Upper lobe of right lung (tissue), 1 donor: ENCODE measurements at places on chromosomes 5 and 9. TPM values are rescaled to one million over a fixed set of nuclear protein-coding genes. Genes with fewer than 3 reads are reported as not detected.

- H3K27me3 ChIP-seq: no peaks in the 10 kb centered on the region
- no peaks in the 10 kb centered on the region for H3K36me3 ChIP-seq
- no peak overlapping the region for H3K4me3 ChIP-seq
- DNase-seq: no peak
- peaks cover 13% of the 10 kb centered on the region for H3K4me1 ChIP-seq
- peak overlapping the region; percentile 61 for H3K27ac ChIP-seq
Observed at GRCh38 chr9:91302831-91303230, 58.9 kb downstream of the AUH start.

DNA sequence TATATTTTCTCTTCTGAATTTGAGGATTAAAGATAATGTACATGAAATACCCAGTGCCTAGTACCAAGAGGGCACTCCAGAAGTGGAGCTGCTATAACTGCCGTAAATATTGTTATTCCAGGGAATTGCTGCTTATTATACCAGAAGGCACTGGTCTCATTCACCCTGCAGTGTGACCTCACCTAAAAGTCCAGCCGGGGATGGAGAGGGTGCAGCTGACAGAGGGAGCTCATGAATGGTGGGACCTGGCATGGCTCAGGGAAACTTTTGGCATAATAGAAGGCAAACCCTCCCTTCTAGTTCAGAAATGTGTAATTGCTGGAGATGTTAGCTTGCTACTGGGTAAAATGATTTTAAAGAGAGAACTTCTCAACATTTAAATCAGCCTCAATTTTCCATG, 108.5 kb downstream of the MVB12B start:
- H3K4me1 ChIP-seq: no peaks in the 10 kb centered on the region
- H3K27me3 ChIP-seq: no peaks in the 10 kb centered on the region
- H3K36me3 ChIP-seq: no peaks in the 10 kb centered on the region
- no peak overlapping the region for H3K27ac ChIP-seq

Gene STOM
- 595 TPM for total RNA-seq

GRCh38 chr5:42927730-42928129, 112.4 kb downstream of the ANXA2R start:
- H3K27me3 ChIP-seq: no peaks in the 10 kb centered on the region
- H3K36me3 ChIP-seq: no peaks in the 10 kb centered on the region
- no peak for DNase-seq
- H3K4me3 ChIP-seq: no peak overlapping the region
- H3K4me1 ChIP-seq: no peaks in the 10 kb centered on the region

Gene ARL10
- 7.9 TPM for total RNA-seq

DNA sequence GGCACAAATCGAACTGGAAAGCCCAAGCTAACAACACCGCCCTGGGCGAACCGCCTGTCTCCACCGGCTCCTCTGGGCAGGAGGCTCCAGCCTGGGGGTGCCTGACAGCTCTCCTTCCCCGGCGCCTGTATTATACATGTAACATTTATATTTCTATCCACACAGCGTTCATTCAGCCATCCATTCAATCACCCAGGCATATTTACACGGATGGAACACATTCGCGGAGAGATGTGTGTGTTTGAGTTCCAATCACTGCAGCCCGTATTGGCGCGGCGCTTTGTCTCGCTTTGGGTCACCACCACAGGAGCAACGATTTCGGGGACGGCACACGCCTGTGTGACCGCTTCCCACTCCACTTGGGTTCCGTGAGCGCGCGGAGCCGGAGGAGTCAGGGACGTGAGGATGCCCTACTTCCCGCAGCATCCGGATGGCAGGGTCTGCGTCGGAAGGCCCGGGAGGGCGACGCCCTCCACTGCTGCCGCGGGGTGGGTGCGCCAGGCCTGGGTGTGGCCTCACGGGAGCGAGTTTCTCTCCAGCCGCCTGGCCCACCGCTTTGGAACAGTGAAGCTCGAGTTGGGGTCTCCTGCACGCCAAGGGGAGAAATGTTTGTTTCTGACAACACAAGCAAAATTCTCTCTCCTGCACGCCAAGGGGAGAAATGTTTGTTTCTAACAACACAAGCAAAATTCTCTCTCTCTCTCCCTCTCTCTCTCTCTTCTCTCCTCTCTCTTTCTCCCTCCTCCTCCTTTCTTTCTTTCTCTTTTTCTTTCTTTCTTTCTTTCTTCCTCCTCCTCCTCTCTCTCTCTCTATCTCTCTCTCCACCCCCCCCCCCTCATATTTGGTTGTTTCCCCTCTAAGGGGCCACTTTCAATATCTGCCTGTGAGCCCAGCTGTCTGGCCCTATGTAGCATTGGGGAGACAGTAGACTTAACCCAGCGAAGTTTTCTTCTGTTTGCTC, 1.1 kb upstream of the SV2C start:
- peak; percentile 51 for DNase-seq
- H3K4me1 ChIP-seq: peaks cover 4% of the 10 kb centered on the region
- peaks cover 72% of the 10 kb centered on the region for H3K27me3 ChIP-seq

GRCh38 chr9:112072721-112073638, 102.1 kb downstream of the SUSD1 start:
- H3K27ac ChIP-seq: peak overlapping the region; percentile 61
- H3K36me3 ChIP-seq: no peaks in the 10 kb centered on the region
- H3K4me1 ChIP-seq: peaks cover 22% of the 10 kb centered on the region

- no peaks in the 10 kb centered on the region for H3K27me3 ChIP-seq
- H3K27ac ChIP-seq: no peak overlapping the region
- no peak overlapping the region for H3K4me3 ChIP-seq
- H3K36me3 ChIP-seq: no peaks in the 10 kb centered on the region
- DNase-seq: no peak
- H3K4me1 ChIP-seq: no peaks in the 10 kb centered on the region
Observed at GRCh38 chr5:81290146-81290545, 11.2 kb upstream of the ZCCHC9 start.

DNA sequence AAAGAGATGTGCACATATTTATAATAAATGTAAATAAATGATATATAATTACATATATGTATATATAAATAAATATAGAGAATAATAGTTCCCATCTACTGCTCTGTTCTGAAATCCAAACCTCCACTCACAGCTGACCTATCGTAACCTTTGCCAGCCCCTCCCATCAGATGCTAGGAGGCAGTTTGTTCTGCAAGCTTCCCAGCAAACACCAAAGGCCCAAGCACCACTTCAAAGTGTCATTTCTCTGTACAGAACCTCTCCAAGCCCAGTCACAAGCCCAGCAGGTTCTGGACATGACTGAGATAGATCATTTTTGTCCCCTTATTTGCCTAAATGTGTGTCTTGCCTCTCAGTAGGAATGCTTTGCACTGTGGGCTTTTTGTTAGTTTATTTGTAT, 62.4 kb downstream of the MFAP3 start:
- H3K36me3 ChIP-seq: no peaks in the 10 kb centered on the region
- DNase-seq: no peak
- no peaks in the 10 kb centered on the region for H3K27me3 ChIP-seq

Gene NMUR2
- 2.1 TPM for total RNA-seq

DNA sequence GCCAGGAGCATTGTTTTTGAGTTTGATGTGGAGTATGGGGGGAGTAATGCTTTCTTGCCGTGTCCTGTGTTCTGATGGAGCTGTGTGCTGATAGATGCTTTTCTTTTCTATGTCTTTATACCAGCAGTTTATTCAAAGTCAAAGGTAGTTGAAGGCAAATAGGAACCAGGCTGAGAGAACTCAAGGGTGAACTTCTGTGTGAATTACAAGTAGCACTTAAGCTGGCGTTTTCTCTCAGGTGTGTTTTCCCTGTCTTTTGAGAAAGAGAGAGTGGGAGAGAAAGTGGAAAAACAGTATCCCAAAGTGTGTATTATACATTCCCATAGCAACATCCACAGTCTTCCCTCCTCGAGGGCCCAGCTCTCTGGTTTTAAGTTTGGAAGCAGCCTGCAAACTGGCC, 1.5 kb downstream of the TNFAIP8 start:
- H3K27ac ChIP-seq: peak overlapping the region; percentile 83
- H3K4me1 ChIP-seq: peaks cover 36% of the 10 kb centered on the region
- DNase-seq: no peak
- H3K4me3 ChIP-seq: peak overlapping the region; percentile 69
- no peaks in the 10 kb centered on the region for H3K36me3 ChIP-seq

DNA sequence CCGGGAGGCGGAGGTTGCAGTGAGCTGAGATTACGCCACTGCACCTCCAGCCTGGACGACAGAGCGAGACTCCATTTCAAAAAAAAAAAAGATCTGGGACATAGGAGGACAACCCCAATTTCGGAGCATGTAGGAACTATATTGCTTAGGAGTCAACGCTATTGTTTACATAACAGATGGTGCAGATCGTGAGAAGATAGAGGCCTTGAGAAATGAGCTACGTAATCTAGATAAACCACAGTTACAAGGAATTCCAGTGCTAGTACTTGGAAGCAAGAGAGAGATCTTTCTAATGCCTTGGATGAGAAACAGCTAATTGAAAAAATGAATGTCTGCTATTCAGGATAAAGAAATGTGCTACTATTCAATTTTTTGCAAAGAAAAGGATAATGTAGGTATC, 20.3 kb downstream of the TBC1D2 start:
- H3K4me3 ChIP-seq: no peak overlapping the region
- no peaks in the 10 kb centered on the region for H3K4me1 ChIP-seq

GRCh38 chr9:68970151-68970550, 43.8 kb downstream of the PRKACG start:
- no peaks in the 10 kb centered on the region for H3K27me3 ChIP-seq
- no peaks in the 10 kb centered on the region for H3K36me3 ChIP-seq
- no peak for DNase-seq
- H3K27ac ChIP-seq: no peak overlapping the region

GRCh38 chr5:181218795-181219124, 4.3 kb upstream of the TRIM41 start:
- peaks cover 8% of the 10 kb centered on the region for H3K4me1 ChIP-seq
- H3K36me3 ChIP-seq: no peaks in the 10 kb centered on the region
- H3K27ac ChIP-seq: peak overlapping the region; percentile 8
- DNase-seq: no peak

DNA sequence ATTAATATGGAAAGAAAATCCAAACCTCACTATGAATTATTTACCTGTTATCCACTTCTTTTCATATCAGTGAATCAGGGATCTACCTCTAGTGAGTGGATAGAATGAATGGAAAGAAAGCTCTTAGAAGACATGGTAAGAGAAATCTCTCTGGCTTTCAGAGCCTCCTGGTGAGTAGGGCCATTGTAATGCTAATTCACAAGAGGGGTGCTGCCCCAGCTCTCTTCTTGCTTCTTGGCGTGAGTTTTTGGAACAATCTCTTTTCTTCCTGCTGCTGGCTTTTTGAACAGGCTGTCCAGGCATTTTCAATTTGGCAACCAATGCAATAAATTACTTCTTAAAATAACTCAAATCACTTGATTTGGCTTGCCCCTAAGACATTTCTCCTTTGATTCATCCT, 49.9 kb upstream of the KCNN2 start:
- no peak overlapping the region for H3K4me3 ChIP-seq
- no peaks in the 10 kb centered on the region for H3K36me3 ChIP-seq
- H3K27ac ChIP-seq: no peak overlapping the region
- H3K27me3 ChIP-seq: no peaks in the 10 kb centered on the region
- DNase-seq: no peak

GRCh38 chr5:153746440-153746839, 256.0 kb downstream of the GRIA1 start:
- no peaks in the 10 kb centered on the region for H3K4me1 ChIP-seq
- H3K36me3 ChIP-seq: no peaks in the 10 kb centered on the region
- no peak for DNase-seq
- H3K4me3 ChIP-seq: no peak overlapping the region
- no peak overlapping the region for H3K27ac ChIP-seq

DNA sequence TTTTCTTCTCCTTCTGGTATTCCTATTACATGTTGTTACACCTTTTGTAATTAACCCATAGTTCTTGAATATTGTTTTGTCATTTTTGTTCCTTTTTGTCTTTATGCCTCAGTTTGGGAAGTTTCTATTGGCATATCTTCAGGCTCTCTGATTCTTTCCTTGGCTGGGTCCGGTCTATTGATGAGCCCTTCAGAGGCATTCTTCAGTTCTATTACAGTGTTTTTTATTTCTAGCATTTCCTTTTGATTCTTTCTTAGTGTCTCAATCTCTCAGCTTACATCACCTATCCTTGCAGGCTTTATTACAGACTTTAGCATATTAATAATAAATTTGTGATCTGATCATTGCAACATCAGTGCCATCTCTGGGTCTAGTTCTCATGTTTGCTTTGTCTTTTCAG, 33.8 kb downstream of the PHF2 start:
- H3K36me3 ChIP-seq: no peaks in the 10 kb centered on the region
- peaks cover 8% of the 10 kb centered on the region for H3K4me1 ChIP-seq
- DNase-seq: no peak
- no peak overlapping the region for H3K27ac ChIP-seq
- no peaks in the 10 kb centered on the region for H3K27me3 ChIP-seq

Gene RASEF
- 10.9 TPM for total RNA-seq

Gene CARD9
- 10.0 TPM for total RNA-seq

- no peak for DNase-seq
- no peaks in the 10 kb centered on the region for H3K27me3 ChIP-seq
- no peaks in the 10 kb centered on the region for H3K4me1 ChIP-seq
- no peaks in the 10 kb centered on the region for H3K36me3 ChIP-seq
- H3K27ac ChIP-seq: no peak overlapping the region
Observed at GRCh38 chr5:42520203-42520602, 97.0 kb downstream of the GHR start.
